ENCODE measurements at places on chromosomes 1 and 21.

- peak; percentile 77 for DNase-seq
These were observed 5.6 kb upstream of the S100A7 start for GRCh38 chr1:153465811-153466636.

- DNase-seq: no peak
These were observed 33.6 kb downstream of the GOLPH3L start for GRCh38 chr1:150663321-150663720.

DNA sequence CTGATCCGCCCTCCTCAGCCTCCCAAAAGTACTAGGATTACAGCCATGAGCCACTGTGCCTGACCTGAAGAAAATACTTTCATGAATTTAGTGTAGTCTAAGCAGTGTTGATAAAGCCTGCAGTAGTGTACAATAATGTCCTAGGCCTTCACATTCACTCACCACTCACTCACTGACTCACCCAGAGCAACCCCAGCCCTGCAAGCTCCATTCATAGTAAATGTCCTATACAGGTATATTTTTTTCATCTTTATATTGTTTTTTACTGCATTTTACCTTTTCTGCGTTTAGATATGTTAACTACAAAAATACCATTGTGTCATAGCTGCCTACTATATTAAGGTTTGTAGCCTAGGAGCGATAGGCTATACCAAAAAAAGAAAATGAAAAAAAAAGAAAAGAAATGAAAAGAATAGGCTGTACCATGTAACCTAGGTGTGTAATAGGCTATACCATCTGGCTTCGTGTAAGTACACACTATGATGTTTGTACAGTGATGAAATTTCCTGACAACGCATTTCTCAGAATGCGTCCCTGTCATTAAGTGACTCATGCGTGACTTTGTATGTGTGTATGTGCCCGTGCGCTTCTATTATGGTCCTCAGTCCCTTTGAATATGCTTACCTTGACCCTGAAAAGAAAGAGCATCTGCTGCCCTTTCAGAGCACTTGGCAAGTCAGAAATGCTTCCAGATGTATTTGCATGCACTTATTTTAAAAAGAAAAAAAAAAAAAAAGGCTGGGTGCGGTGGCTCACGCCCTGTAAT is 9.2 kb upstream of the SLAMF8 start:
- DNase-seq: no peak

DNA sequence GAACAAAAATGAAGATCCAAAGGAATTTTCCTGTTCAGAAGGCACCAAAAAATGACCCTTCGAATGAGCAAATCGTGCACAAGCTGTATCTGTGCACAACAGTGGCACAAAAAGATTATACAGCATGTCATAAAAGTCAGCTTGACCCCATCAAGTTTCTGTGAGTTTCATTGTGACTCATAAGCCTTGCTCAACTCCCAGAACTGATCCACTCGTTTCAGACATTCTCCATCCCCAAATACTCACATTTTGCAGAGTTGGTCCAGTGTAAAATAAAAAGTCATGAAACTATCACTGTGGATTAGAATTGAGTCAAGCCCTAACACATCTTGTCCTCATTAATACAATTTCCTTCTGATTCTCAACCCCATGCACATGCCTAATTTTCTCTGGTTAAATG is 174.7 kb upstream of the PKN2 start:
- no peak for DNase-seq

- no peak for DNase-seq
These were observed 87.8 kb downstream of the HLX start for GRCh38 chr1:220966881-220967611.

DNA sequence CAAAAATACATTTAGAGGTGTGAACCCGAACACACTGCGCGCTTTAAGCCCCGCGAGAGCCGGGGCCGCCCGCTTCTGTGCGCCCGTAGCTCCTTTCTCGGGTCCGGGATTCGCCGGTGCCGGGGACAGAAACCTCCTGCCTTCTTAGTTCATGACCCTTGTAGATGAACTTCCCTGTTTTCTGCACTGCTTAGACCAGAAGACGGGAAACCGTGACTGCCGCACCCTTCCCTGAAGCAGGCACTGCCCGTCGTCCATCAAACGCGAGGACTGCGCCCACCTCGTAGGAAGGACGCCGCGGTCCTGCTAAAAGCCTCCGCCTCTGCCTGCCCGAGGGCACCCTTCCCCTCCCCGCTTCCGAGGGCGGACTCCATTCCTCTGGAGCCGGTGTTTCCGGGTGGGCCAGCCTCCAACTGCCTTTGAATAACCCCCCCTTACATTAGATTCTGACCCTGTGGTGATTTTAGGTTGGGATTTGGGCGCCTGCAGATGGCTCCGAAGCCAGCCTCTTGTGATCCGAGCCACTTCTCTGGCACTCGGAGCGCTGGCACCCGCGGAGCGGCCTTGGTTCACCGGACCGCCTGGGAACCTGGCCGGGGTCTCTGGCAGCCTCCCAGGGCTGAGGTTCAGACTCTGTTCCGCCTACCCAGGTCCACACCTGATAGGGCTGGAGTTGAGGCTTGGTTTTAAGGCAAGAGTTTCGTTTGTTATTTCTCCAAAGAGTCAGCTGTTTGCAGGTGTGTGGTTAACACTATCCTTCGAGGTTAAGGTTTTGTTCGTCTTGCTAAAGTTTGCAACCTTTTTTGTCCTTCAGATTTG is 1.2 kb upstream of the PTTG1IP start:
- DNase-seq: peak; percentile 74

GRCh38 chr1:189616893-189617292 is 860.8 kb downstream of the BRINP3 start:
- no peak for DNase-seq

Data from kidney (tissue), 22 donors.